ENCODE measurements at places on chromosomes 2 and 18.

GRCh38 chr2:31028417-31028816, 109.8 kb downstream of the GALNT14 start:
- no peak for DNase-seq

DNA sequence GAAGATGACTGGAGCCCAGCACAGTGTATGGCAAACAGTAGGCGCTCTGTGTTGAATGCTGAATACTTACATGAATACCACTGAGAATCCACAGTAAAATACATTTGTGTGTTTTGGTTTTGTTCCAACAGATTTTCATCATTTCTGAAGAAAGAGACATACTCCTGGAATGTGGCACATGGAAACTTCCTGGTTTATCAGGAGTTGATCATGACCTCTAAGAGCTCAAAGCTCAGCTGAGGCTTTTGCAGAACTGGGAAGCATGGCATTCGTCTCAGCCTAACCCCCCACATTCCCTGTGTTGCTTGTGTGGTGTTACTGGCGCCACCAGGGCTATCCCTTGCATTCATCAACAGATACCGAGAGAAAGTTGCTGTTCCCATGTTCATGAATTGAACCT, 316.9 kb upstream of the REV1 start:
- no peak for DNase-seq

DNA sequence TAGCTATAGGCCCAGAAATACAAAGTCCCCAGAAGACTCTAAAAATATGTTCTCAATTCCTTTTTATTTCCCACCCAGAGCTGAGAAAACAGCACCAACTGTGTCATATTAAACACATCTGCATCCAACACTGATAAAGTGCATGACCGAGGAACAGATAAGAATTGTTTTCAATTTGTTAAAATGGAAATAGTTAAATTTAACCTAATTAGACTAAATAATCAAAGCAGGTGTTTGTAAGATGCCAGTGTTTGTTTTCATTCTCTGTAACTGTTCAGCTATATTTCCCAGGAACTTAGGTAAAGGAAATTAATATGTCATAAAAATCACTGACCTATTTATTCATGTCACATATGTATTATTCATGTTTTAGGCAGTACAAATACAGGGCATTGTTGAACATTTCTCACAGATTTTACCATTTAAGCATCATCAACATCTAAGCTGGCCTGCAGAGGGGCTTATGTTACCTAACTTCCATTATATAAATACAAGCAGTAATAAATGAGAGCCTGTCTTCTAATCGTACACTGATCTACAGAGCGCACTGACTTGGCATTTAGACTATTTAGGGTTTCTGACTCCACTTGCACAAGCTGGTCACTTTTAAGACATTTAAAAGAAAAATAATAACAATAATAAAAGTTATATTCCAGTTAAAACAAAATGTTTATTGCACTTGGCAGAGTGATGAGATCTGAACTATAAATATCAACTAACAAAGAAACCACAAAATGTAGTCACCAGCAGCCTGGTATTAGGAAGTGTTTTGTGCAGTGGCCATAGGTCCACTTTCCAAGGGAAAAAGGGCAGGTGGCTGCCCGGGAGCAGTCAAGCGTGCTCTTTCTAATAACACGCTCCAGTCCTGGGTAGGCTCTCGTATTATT, 86.6 kb upstream of the ZFP36L2 start:
- DNase-seq: peak; percentile 79

GRCh38 chr2:160482673-160483072, 10.9 kb downstream of the RBMS1 start:
- no peak for DNase-seq

DNA sequence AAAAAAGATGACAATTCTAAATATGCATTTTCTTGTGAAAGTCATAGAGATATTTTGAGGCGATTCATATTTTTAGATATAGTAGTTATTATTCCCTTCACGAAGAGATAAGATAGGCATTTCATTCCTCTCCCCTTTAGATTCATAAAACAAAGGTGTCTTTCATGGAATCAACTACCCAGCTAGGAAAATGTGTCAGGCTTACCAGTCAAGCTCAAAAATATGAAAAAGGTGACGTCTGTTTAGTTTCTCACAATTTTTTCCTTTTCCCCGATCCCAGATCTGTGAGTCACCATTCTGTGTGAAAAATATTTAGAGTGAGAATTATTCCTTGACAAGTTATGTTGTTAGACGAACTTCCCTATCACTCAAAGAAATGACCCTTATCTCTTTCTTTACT, 95.4 kb upstream of the FN1 start:
- no peak for DNase-seq

DNA sequence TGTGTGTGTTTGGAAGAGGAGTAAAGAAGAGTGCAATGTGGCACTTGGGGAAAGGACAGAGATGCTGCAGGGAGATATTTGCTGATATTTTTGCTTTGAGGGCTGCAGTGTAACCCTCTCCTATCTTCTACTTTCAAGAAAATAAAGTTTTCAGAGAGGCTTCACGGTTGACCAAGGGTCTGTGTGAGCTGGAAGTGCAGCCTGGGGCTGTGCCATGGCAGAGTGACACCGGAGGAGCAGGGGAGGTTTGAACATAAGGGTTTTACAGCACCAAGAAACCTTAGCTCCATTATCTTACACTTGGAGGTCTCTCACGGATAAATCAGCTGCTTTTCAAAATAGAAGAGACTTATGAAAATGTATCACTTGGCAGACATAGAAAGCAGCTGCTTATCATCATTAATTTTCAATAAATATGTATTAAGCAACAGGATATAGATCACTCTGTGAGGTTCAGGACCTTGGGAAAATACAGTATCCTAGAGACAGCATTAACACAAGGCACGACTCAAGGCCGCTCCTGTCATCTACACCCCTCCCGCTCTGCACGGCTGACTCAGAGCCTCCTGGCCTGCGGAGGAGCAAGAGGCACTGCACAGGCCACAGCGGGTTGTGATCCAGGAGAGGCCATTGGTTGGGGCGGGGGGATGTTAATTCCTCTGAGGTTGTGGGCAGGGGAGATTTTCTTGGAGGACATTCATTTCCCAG, 127.8 kb downstream of the COPS8 start:
- peak; percentile 83 for DNase-seq

- DNase-seq: peak; percentile 18
Observed at GRCh38 chr2:240374085-240374907, 61.2 kb upstream of the GPC1 start.

- DNase-seq: peak; percentile 55
Observed at GRCh38 chr2:68971591-68972231, 2.7 kb upstream of the GKN1 start.

DNA sequence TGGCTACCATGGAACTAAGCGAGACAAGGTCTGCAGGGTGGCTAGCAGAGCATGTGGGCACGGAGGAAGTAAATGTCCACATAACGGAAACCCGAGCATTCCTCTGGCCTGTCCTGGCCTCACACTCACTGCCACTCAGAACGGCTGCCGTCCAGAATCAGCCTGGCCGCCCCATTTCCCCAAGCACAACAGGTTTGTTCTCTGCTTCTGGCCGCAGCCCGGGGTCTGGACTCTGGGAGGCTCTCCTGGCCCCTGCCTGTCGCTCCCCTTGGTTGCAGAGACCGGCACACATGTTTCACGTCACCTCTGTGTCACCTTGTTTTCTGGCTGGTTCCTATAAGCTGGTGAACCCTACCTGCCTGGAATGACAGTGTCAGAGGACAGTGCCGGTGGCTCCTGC, 69.3 kb downstream of the GLI2 start:
- no peak for DNase-seq

DNA sequence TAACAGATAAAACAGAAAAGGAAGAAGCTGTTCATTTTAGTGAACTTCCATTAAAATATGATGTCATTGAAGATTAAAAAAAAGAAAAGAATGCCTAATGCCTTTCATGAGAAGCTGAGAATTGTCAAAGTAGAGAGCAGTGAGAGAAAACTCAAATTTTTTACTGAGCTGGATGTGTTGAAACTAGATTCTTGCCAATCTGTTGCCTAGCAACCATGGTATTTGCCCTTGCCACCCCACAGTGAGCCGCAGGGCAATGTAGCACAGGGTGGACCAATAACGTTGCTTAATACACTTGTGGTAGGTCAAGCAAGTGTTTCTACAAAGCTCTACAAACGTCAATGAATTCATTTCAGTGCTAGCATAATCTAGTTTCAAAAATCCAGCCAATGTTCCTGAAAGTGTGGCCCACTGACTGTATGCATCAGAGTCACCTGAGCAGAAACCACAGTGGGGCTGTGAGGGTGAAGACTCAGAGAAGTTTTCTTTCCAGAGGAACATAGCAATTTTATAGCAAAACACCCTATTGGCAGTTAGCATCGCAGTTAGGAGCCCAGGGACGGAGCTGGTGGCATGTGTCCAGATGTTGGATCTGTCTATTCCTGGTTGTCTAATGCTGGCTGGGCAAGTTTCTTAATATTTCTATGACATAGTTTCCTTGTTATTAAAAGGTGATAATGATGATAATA, 132.2 kb downstream of the DOCK10 start:
- DNase-seq: peak; percentile 81

- DNase-seq: no peak
Observed at GRCh38 chr2:127080226-127080937, 26.6 kb downstream of the BIN1 start.

GRCh38 chr18:58363767-58364540, 264.9 kb downstream of the ALPK2 start:
- DNase-seq: no peak

GRCh38 chr2:219661197-219661954, 33.9 kb downstream of the SLC4A3 start:
- no peak for DNase-seq

DNA sequence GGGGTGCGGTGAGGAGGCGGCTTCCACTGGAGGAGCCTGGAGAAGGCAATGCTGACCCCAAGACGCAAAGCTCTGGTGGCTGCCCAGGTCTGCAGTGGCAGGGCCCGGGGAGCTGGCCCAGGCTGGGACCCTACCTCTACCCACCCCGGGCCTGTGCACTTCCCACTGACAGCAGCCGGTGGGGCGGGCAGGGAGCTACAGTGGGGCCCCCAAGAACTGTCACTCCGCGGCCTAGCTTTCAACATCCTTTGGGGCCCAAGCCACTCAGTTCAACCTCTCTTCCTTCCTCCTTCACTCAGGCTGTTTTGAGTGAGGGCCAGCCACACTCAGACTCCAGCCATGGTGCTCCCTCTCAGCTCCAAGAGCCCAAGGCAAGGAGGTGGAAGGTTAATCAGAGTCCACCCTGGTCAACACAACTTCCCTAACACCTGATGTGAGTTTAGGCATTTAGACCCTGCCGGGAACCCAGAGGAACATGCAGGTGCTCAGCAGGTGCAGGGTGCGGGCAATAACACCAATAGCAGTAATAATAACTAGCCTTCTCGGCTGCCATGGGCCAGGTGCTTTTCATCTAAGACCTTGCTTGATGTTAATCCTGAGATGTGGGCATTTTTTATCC, 93.6 kb downstream of the ZFP36L2 start:
- DNase-seq: no peak

DNA sequence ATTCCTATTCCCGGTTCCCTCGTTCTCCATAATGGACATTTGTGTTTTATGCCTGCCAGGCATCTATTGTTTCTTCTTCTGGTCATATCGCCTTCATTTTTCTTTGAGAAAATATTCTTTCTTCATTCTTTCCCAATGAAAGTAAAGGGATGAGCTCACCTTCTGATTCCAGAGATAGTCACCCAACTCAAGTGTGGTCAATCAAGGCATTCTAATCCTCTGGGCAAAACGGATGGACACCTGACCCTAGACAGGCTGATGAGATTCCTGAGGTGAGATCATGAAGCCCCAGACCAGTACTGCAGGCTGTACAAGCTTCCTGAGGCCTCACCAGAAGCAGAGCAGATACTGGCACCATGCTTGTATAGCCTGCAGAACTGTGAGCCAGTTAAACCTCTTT, 52.8 kb downstream of the GAD1 start:
- no peak for DNase-seq

- no peak for DNase-seq
Observed at GRCh38 chr18:7678389-7678788, 111.3 kb downstream of the PTPRM start.

- no peak for DNase-seq
Observed at GRCh38 chr2:130887643-130888042, 50.9 kb downstream of the ARHGEF4 start.

GRCh38 chr2:20641123-20641985, 9.5 kb downstream of the HS1BP3 start:
- DNase-seq: no peak

DNA sequence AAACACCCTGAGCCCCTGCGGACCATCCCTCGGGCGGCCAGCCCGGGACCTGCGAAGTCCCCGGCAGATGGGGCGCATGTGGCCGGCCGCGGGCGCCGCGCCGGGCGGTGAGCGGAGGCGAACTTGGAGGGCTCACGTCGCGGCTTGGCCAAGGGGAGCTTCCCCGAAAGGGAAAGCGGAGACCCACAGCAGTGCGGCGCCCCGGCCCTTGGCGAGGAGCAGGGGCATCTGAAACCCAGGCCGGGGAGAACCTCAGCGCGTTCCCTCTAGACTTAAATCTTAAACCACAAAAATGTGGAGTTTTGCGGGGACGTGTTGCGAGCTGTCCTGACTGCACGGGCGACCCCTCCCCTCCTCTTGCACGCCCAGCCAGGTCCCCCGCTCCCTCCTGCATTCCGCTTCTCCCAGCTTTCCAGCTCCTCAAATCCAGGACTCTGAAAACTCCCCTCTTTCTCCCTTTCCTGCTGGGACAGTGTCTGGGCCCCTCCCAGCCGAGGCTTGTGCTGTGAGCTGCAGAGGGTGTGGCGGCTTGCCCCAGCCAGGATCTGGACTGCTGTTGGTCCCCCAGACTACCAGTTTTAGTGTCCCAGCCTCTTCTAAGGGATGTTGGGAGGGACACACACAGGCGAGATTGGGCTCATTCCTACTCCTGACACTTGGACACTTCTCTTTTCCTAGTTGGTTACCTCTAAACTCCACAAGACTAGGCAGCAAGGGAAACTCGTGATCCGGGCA, 1.3 kb downstream of the FMNL2 start:
- peak; percentile 42 for DNase-seq

DNA sequence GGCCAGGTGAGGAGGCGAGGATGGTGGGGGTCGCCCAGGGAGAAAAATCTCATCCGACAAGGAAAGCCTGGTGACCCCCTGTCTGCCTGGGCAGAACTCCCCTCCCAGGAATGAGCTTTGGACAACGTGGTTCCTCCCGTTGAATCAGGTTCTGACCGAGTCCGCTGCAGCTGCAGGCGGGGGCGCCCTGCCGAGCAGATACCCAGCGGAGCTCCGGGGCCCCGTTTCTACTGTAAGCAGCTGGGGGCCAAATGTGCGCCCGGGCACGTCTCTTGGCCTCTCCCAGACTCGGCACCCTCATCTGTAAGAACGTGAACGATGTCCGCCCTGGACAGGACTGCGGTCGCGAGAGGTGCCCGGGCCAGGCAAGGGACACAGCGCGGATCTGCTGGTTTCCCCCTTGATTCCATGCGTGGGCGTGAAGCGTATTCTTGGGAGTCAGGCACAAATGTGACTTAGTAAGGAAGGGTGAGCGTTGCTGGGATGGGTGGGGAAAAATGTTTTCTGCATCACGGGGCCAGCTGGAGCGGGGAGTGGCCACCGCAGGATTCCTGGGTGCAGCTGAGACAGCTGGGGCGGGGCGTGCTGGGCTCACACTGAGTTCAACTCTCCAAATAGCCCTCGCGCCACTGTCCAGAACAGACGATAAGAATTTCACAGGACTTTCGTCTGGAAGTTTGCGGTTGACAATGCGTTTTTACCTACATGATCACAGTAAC, 20.2 kb upstream of the TUBB6 start:
- DNase-seq: peak; percentile 61

GRCh38 chr18:2963048-2963447, 49.9 kb downstream of the LPIN2 start:
- DNase-seq: no peak

All from skin of body (tissue), 3 donors.